Lung microvascular endothelial cell (primary cell): ENCODE measurements at places on chromosomes 7 and 10.
A peak's percentile ranks its signal among the peaks of the same experiment; 100 is the strongest.

GRCh38 chr10:5504146-5505072 is 5.0 kb upstream of the CALML5 start:
- no peak for DNase-seq

DNA sequence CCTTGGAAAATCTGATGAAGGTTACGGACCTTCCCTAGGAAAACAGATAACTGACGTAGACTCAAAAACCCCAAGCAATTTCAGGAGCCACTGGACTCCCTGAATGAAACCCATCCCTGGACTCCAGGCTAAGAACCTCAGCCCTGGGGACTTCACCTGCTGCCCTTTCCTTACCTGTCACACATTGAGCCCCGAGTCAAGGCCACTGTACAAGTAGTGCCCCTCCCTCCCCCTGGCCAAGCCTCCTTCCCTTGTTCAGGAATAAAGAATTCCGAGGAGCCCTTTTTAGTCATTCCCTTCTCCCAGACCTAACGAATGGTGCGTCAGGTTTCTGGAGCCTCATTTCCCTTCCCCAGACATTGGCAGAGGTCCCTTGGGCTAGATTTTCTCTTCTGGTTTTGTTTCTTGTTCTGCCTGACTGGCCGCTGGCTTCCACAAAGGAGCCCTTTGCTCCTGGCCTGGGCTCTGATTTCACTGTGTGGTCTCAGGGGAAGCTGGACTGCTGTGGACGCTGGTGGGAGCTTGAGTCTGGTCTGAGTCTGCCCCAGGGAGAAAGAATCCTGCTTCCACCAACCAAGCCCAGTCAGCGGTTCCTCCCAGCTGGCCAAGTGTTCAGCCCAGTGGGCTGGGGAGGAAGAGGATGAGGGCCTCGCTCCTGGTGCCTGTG is 31.7 kb downstream of the ZNF775 start:
- no peak for DNase-seq

GRCh38 chr7:135978624-135979023 is 1.5 kb upstream of the MTPN start:
- no peak for DNase-seq

- DNase-seq: peak; percentile 65
These were observed 25.8 kb downstream of the TES start for GRCh38 chr7:116236020-116236630.

- no peak for DNase-seq
These were observed 52.1 kb upstream of the TMEM72 start for GRCh38 chr10:44858988-44859387.

- no peak for DNase-seq
These were observed 84.0 kb upstream of the BTBD16 start for GRCh38 chr10:122186816-122187810.

DNA sequence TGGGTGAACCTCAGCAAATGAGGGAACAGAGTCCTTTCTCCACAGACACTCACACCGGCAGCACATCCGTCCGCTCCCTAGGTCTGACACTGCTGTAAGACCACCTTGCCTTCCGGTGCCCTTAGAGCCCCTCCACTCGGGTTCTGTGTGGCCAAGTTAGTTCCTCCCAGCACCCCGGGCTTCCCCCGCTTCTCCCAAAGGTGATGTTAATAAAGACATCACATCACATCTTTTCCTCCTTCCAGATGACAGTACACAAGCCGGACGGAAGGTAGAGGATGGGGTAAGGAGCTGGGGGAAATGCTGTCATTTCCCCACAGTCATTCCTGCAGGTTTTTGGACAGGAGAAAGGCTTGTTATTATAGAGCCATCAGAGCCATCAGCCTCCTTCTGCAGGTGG is 42.3 kb downstream of the OAT start:
- DNase-seq: no peak

- DNase-seq: no peak
These were observed 261.1 kb upstream of the RNF32 start for GRCh38 chr7:156379324-156380070.

DNA sequence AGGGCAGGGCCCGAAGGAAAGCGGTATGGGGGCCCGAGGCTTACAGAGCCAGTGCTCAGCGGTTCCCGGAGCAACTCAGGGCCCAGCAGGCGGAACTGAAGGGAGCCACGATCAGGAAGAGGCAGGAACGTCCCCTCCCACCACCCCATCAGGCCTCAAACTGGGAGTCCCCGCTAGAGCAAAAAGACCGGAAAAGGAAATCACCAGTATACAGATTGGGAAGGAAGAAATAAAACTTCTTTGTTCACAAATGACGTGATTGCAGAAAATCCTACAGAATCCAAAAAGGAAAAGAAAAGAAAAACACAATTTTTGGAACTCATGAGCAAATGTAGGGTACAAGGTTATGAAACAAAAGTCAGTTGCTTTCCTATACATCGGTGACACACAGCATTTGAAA is 21.6 kb upstream of the ZFAND2A start:
- peak; percentile 63 for DNase-seq

- no peak for DNase-seq
These were observed 1.3 kb downstream of the TRPV6 start for GRCh38 chr7:142884286-142884640.

DNA sequence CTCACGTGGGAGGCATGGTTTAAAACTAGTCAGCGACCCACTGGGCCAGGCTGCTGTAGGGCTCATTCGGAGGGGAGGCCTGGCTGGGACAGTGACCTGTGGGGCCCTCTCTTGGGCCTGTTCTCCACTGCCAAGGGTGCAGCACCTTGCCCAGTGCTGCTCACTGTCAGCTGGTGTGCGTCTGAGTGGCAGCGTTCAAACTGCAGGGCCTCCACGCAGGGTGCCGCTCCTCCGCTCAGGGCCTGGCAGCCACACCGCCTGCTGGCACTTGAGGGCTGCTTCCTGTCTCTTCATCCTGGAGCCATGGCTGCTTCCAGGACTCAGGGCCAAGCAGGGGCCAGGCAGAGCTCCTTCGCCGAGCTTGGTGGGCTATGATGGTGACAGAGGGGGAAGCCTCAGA is 18.3 kb downstream of the ADAMTS14 start:
- no peak for DNase-seq

GRCh38 chr10:127198721-127199120 is 2.3 kb upstream of the INSYN2A start:
- no peak for DNase-seq

- no peak for DNase-seq
These were observed 14.9 kb downstream of the TMEM273 start for GRCh38 chr10:49173201-49173772.

GRCh38 chr10:35378541-35379210 is 42.4 kb downstream of the CCNY start:
- DNase-seq: peak; percentile 71

- DNase-seq: no peak
These were observed 410.7 kb downstream of the POM121L12 start for GRCh38 chr7:53446170-53446569.

GRCh38 chr10:77001206-77001605 is 636.4 kb downstream of the KCNMA1 start:
- no peak for DNase-seq

- no peak for DNase-seq
These were observed 442.3 kb upstream of the PFKP start for GRCh38 chr10:2625094-2625493.

DNA sequence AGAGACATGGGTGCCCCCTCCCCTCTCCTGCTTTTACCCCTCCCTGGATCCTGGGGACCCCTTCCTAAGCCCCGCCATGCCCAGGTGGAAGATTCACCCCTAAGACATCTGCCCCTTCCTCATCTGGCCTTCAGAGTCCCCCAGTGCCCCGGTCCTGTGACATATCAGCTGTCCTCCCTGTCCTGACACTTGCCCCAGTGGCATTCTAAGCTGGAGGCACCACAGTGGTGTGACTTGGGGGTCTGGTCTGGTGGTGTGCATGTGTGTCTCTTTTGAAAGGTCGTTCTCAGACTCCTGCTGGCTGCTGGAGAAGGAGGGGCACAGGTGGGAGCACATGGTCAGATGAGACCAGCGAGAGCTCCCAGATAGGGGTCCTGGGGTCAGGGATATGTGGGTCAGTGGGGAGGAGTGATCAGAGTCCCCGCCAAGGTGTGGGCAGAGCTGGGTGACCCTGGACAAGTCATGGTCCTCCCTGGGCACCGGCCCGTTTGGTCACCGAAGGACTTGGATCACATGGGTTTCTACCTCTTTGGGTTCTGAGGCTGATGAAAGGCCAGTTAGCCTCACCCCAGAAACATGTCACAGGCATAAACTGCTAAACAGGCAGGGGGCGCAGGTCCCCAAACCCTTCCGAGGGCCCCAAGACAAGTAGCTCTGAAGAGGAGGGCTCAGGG is 645 bp upstream of the TFR2 start:
- no peak for DNase-seq

- DNase-seq: no peak
These were observed 77.8 kb upstream of the IKZF1 start for GRCh38 chr7:50226669-50227068.

GRCh38 chr10:103645141-103646054 is 151.9 kb downstream of the NEURL1 start:
- DNase-seq: peak; percentile 75

- no peak for DNase-seq
These were observed 21.8 kb upstream of the DGKB start for GRCh38 chr7:14924398-14924797.

DNA sequence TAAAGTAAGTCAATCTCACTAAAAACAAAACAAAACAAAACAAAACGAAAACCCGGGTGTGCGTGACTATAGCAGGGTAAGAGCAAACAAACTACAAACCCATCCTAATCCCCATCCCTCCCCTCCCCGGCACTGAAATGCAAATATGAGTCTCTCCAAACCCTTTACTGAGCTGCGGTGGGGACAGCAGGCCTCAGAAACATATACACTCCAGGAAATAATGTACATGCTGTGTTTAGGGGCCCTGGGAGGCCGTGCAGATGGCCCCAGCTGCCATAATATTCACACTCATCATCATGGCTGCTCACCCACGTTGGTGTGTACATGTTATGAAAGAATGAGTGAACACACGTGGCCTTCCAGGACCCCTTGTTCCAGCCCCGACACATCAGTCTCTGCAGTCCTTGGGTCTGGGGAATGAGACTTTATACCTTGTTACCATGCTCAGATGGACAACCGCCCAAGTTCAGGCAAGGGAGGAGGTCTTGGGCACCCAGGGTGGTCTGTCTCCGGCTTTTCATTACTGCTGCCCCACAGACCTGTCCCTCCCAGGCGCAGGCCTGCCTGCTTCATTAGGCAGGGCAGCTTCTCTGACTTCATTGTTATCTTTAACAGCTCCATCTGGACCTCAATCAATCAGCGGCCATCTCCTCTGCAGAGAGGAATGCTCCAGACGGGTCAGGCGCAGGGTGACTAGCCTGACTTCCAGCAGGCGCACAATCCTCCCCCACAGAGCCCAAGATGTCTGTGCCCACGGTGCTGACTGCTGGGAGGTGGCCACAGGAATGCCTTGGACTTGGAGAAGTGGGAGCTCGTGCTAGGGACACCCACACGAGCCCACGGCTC is 20.6 kb downstream of the HSPA12A start:
- DNase-seq: no peak

- DNase-seq: no peak
These were observed 56.0 kb upstream of the GLI3 start for GRCh38 chr7:42292991-42293521.

DNA sequence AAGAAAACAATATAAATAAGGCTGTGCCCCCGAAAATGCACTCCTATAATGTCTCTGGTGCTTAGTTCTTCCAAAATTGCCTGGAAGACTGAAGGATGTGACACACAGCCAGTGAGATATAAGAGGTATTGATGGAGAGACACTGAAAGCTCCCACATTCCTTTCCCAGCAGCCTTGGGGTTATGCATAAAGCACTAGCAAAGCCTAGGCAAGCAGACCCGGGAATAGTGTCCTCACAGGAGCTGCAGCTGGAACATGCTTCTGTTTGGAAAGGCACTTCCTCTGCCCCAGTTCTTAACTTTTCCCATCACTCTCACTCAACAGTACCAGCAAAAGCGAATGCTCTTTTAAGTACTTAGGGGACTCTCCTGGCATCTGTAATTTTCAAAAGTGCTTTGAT is 178.0 kb downstream of the AMPH start:
- no peak for DNase-seq

- DNase-seq: no peak
These were observed 16.7 kb upstream of the MGAM2 start for GRCh38 chr7:142094861-142095260.

DNA sequence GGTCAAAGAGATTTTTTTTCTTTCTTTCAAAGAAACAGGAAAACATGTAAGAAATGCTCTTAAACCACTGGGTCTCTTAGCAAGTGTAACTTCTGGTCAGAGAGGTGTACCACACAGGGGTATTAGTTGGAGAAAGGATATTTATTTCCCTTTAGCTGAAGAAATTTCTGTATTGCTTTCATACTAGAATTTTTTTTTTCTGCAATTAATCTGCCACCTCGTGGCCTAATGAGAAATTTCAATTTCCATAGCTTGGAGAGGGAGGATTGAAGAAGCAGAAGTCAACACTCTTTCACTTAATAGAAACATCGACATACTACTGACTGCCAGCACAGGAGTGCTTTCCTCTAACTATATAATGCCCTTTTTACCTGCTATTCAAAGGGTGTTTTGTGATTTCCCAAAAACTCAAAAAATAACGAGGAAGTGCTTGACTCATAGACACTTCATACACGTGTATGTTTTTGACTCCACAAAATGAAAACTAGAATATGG is 177.6 kb upstream of the NAMPT start:
- peak; percentile 71 for DNase-seq

GRCh38 chr7:7395785-7396184 is 139.9 kb downstream of the COL28A1 start:
- no peak for DNase-seq

GRCh38 chr10:110868981-110869380 is 2.7 kb upstream of the PDCD4 start:
- DNase-seq: no peak

GRCh38 chr7:93036807-93037206 is 81.0 kb downstream of the SAMD9 start:
- DNase-seq: no peak

DNA sequence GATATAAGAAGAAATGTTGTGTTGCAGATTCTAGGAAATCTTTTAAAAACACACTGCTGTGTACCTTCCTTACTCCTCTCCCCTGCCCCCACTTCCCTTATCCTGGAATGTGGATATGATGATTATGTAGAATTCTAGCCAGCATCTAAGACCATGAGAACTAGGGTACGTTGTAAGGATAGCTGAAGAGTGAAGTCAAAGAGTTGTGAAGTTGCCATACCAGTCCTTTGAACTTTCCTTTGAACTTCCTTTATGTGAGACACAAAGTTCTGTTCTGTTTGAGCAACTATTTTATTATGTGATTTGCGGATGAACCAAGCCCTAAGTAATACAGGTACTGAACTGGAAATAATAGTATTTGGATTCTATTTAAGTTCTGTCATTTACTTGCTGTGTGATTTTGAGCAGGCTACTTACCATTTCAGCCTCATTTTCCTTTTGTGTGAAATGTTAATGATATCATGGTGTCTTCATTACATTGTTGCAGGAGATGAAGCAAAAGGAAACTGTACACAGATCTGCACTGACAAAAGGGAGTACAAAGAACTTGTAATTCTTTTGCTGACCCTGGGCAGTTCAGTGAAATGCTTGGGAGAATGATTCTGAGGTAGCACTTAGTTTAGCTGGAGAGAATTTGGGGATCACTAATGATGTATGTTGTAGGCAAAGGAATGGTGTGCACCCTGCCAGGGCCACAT is 31.4 kb downstream of the RPA3 start:
- no peak for DNase-seq
